ENCODE measurements at places on chromosomes 12 and 14. TPM values are rescaled to one million over a fixed set of nuclear protein-coding genes. Genes with fewer than 3 reads are reported as not detected.

- H3K36me3 ChIP-seq: peaks cover 3% of the 10 kb centered on the region
- H3K4me3 ChIP-seq: no peak overlapping the region
- H3K27ac ChIP-seq: peak overlapping the region; percentile 72
- no peaks in the 10 kb centered on the region for H3K27me3 ChIP-seq
Observed at GRCh38 chr14:88518592-88519512, 36.0 kb downstream of the PTPN21 start.

- peaks cover 32% of the 10 kb centered on the region for H3K4me1 ChIP-seq
- H3K36me3 ChIP-seq: no peaks in the 10 kb centered on the region
- H3K4me3 ChIP-seq: no peak overlapping the region
- peak overlapping the region; percentile 78 for H3K27ac ChIP-seq
- DNase-seq: peak; percentile 65
- H3K27me3 ChIP-seq: no peaks in the 10 kb centered on the region
Observed at GRCh38 chr12:51622564-51622963, 31.5 kb downstream of the SCN8A start.

GRCh38 chr14:77303417-77304156, 17.1 kb downstream of the POMT2 start:
- peaks cover 33% of the 10 kb centered on the region for H3K4me1 ChIP-seq
- peak overlapping the region; percentile 50 for H3K4me3 ChIP-seq
- peak overlapping the region; percentile 92 for H3K27ac ChIP-seq
- peaks cover 34% of the 10 kb centered on the region for H3K36me3 ChIP-seq
- no peaks in the 10 kb centered on the region for H3K27me3 ChIP-seq

- peaks cover 34% of the 10 kb centered on the region for H3K4me1 ChIP-seq
- no peak overlapping the region for H3K4me3 ChIP-seq
- no peak overlapping the region for H3K27ac ChIP-seq
Observed at GRCh38 chr12:15698377-15698871, 90.8 kb downstream of the EPS8 start.

DNA sequence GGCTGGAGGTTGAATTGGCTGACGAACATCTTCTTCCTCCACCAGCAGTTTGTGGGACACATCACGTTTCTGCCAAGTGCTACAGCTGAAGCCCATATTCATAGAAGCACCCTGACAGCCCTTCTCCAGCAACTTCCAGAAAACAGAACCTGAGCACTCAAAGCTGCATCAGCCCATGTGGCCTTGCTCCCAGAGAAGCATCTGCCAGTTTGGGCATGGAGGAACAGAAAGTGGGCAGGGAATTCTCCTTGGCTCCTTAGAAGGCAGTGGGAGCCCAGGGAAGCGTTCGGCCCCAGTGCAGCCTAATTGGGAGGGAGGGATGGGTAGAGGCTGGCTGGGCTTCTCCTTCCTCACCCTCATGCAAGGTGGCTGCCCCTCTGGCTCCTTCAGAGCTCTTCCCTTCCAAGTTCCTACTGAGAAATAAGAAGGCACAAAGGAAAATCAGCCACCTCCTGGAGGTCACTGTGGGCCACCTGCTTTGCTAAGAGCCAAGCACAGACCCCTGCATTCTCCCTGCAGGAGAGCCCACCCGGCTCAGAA, 4.1 kb upstream of the NGB start:
- no peaks in the 10 kb centered on the region for H3K4me1 ChIP-seq
- peaks cover 24% of the 10 kb centered on the region for H3K36me3 ChIP-seq
- no peak overlapping the region for H3K27ac ChIP-seq
- H3K4me3 ChIP-seq: no peak overlapping the region

The SELPLG gene
- 0.73 TPM for total RNA-seq

The NYNRIN gene
- total RNA-seq: 3.1 TPM

The AQP2 gene
- not detected for total RNA-seq

Measured in PC-3 (cell line).